Upper lobe of right lung (tissue), 1 donor: ENCODE measurements at places on chromosomes 7 and 10.
A peak's percentile ranks its signal among the peaks of the same experiment; 100 is the strongest.

GRCh38 chr7:87038993-87039690, 20.3 kb downstream of the ELAPOR2 start:
- no peak for DNase-seq

DNA sequence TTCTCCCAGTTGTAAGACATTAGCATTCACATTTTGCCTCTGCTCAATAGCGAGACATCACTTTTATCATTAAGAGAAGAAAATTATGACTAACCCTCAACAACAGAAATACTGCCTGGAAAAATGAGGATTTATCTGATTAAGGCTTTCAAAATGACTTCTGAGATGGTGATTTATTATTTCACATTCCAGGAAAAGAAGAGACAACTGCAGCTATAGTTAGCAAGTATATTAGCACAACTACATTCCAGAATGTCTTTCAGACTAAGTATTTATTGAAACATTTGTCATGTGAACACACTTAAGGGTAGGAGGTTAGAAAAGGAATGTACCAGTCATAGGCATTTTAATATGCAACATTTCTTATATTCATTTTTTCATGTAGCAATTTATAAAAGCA, 162.0 kb downstream of the IQUB start:
- no peak for DNase-seq

DNA sequence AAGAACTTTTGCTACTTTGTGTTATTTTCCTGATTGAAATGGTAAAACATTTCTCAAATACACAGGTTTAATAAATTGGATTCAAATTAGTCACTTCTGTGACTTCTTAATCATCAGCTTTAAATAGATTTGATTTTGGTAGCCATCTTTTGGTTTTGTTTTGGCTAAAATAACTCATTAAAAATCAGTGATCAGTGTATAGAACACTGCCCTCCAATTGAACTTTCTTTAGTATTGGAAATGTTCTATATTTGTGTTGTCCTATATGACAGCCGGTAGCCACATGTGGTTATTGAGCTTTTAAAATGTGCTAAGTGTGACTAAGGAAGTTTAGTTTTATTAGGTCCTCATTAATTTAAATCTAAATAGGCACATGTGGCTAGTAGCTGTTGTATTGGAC, 50.4 kb downstream of the GLCCI1 start:
- DNase-seq: no peak

- DNase-seq: no peak
These were observed 13.9 kb downstream of the CROT start for GRCh38 chr7:87359366-87359765.

- no peak for DNase-seq
These were observed 119.5 kb downstream of the DOCK4 start for GRCh38 chr7:112086496-112087254.

GRCh38 chr7:57201895-57202210, 69.6 kb upstream of the ZNF479 start:
- DNase-seq: peak; percentile 35

DNA sequence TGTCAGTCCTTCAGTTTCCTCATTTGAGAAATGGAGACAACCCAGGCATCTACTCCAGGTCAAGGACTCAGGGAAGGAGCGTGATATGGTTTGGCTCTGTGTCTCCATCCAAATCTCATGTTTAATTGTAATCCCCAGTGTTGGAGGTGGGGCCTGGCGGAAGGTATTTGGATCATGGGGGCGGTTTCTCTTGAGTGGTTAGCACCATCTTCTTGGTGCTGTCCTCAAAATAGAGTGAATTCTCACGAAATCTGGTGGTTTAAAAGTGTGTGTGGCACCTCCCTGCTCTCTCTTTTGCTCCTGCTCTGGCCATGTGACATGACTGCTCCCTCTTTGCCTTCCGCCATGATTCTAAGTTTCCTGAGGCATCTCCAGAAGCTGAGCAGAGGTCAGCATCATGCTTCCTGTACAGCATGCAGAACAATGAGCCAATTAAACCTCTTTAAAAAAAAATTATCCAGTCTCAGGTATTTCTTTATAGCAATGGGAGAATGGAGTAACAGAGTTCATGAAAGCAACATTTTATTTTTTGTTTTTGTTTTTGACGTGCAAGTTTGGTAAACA, 30.0 kb downstream of the ARHGAP22 start:
- DNase-seq: no peak

GRCh38 chr10:82037076-82037475, 162.1 kb downstream of the NRG3 start:
- no peak for DNase-seq

DNA sequence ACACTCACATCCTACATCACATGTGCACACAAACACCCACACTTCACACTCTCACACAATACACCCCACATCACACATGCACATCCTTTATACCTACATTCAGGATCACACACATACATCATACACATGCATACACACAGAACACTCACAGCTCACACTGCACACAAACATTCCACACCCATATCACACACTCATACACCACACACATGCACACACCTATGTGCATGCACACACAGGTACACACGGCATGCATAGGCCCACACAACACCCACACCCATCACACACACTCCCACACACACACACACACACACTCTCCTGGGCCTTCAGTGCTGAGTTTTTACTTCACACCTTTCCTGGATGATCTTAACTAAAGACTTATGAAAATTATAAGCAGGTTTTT, 220.5 kb downstream of the DNAJB6 start:
- DNase-seq: peak; percentile 7

DNA sequence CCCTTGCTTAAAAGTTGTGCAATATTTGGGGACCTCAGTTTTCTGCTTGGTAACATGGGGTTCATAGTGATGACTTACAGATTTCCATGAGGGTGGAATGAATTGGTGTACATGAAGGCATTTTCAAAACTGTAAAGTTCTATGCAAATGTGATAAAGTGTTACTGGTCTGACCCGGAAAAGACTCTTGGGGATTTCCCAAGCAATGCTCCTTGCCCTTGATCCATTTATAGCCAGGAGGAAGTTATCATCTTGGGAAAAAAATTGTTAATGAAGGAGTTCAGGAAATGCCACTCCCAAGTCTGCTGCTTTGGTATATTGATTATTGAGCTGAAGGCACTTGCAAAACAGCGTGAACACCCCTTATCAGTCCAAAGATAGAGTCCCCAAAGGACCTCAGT, 96.3 kb upstream of the ZPBP start:
- no peak for DNase-seq

- DNase-seq: no peak
These were observed 102.0 kb upstream of the TBX20 start for GRCh38 chr7:35355911-35356310.

DNA sequence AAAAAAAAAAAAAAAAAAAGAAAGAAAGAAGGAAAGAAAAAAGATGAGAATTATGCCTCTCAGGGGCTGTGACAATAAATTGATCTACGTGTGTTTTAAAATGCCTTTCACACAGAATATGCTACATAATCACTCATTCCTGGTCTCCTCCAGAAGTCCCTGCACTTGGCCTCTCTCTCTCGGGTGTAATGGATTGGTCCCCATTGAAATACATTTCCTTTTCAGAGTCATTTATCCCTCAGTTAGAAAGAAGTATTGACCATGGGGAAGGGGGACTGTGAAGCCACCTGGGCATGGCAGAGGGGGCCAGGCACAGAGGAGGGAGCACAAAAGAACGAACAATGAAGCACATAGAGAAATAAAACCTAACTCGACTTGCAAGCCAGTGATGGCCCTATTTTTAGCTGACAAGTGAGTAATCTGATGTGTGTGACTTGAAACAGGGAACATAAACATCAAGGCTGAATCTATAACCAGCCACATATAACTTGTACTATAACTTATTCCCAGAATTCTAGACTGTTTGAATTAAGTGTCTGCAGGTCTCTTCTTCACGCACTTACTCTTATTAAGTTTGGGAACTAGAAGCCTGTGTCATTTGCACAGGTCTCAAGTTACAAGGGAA, 490.8 kb downstream of the KCNMA1 start:
- DNase-seq: no peak

DNA sequence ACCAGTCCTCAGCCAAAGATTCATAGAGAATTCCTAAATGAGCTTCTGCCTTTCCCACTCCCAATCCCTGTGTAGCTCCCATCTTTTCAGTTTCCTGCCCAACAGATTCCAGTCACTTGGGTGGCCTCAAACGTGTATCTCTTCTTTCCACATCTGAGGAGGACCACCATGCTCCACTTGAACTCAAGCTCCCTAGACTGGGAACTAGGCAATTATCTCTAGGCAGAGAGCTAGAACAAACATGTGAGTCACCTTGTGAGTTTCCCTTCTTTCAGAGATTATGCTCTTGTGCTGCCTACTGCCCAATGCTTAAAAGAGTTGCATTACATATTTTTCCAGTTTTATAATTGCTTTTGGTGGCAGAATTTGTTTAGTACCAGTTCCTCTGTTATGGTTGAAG, 178.0 kb downstream of the MDFIC start:
- DNase-seq: no peak

GRCh38 chr10:17085011-17085725, 44.4 kb downstream of the CUBN start:
- no peak for DNase-seq

DNA sequence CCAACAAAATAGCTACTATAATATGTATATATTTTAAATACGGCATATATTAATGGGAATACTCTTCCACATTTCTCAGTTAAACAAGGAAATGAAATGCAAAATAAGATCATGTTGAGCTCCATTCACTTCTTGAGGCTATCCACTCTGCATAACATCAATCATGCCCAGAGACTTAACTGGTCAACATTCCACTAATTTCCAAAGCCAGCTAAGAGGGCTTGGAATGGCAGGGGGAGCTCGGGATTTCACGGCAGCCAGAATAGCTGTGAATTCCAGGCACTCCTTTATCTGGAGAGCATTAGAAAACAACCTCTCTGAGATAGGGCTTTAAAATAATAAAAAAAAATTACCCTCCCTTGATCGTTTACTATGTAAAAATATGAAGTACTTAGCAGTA, 194.9 kb upstream of the CDCA7L start:
- DNase-seq: no peak

DNA sequence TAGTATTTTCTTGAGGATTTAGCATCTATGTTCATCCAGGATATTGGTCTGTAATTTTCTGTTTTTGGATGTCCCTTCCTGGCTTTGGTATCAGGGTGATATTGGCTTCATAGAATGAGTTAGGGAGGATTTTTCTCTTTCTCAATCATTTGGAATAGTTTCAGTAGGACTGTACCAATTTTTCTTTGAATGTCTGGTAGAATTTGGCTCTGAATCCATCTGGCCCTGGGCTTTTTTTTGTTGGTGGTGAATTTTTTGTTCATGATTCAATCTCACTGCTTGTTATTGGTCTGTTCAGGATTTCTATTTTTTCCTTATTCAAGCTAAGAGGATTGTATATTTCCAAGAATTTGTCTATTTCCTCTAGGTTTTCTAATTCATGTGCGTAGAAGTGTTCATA, 192.7 kb downstream of the KIF20B start:
- DNase-seq: no peak

GRCh38 chr10:116105264-116105663, 167.7 kb downstream of the GFRA1 start:
- DNase-seq: no peak

GRCh38 chr7:129405527-129405926, 28.7 kb upstream of the STRIP2 start:
- no peak for DNase-seq

GRCh38 chr10:58642283-58642682, 129.6 kb downstream of the BICC1 start:
- no peak for DNase-seq

DNA sequence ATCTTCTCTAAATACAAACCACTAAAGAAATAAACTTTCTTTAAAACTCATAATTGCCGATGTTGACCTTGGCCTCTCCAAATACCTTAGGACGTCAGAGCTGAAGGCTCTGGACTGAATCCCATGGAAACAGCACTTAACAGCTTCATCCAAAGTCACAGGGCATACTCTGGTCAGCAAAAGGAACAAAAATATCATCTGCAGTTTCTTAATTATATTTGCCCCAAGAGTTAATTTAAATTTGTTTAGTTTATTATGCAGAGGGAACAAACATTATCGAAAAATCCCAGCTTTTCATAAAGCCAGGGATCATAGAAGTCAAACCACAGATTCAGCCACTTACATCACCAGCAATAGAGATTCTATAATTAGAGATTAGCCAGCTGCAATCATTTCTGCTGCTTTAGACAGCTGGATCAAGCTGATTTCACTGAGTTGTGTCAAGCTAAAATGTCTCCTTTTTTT, 20.5 kb upstream of the FAM13C start:
- DNase-seq: no peak

- DNase-seq: no peak
These were observed 486.7 kb downstream of the SDK1 start for GRCh38 chr7:3787717-3788264.

DNA sequence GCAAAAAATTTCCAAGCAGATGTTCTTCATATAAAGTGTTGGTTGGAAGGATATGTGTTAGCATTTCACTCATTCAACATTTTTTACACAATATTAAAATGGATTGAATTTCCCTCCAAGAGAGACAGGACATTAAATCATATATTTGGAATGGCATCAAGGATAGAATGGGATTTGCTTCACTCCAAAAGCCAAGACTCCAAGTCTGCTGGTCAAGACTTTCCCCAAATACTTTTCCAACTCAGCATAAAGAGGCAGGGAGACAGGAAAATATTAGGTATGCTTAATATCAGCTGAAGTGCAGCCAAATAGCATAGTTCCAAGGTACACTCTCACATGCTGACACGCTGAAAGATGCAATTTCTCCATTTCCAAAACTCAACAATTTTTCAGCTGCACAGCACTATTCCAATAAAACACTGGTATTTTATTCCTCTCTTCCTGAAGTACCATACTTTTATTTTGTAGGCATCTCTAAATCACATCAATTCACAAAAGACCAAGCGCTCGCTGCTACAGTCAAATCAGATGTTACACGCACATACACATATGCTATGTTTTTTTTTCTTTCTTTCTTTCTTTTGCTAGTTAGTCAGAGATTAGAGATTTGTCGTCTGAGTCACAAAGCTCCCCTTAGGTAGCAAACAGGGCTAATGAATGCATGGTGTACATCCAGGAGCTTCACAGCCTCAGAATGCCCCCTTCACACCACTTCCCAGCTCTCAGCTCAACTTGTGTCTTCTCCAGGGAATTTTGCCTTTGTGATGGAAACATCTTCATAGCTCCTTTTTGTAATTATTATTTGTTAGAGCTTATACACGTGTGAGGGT, 1033.8 kb upstream of the AUTS2 start:
- no peak for DNase-seq

GRCh38 chr7:40675741-40676140, 540.9 kb downstream of the SUGCT start:
- no peak for DNase-seq

GRCh38 chr7:81234896-81235295, 316.0 kb upstream of the SEMA3C start:
- DNase-seq: no peak

GRCh38 chr10:43160046-43160920, 22.0 kb downstream of the CSGALNACT2 start:
- no peak for DNase-seq

DNA sequence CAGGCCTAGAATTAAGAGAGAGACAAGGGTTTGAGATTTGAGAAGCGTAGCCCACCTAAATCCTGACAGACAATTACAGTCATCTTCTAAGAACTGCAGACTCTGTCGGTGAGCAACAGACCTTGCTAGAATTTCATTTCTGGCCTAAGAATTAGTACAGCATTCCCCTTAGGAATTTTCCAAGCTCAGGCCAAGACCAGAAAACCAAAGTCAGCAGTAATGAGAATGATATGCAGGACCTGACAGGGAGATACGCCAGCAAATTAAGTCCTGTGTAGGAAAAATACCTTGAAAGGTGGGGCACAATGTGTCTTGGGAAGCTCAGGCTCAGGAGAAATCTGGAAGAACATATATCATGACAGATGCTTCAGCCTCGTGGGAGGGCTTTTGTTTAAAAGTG, 52.7 kb upstream of the HERPUD2 start:
- DNase-seq: no peak
